ENCODE measurements at places on chromosomes 7 and 10.

DNA sequence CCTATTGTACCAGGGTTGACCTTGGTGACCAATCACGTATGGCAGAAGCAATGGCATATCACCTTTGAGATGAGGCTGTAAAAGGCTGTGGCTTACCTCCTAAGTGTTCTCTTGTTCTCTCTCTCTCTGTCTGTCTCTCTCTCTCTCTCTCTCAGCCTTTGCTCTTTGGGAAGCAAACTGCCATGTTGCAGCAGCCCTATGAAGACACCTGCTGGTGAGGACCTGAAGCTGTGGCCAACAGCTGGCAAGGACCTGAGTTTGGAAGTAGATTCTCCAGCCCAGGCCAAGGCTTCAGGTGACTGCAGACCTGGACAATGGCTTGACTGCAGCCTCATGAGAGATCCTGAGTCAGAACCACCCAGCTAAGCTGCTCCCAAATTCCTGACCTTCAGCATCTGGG, 161.4 kb downstream of the GPAM start:
- no peak for DNase-seq

DNA sequence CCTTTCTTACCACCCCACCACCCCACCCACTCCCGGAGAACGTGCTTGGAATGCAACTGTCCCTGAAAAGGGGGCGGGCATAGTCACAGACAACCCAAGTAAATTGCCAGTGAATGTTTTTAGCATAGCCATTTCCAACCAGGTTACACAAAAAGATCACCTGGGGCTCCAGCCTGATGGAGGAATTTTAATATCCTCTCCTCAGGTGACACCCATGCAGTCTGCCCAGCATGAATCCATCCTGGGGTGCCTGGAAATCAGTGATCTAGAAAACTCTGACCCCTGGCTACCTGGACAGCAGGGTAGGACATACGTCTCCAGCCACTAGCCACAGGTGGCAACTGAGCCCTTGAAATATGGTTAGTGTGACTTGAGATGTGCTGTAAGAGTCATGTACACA, 61.1 kb downstream of the SORBS1 start:
- no peak for DNase-seq

GRCh38 chr10:97332591-97333350, 1.8 kb downstream of the FRAT2 start:
- no peak for DNase-seq

DNA sequence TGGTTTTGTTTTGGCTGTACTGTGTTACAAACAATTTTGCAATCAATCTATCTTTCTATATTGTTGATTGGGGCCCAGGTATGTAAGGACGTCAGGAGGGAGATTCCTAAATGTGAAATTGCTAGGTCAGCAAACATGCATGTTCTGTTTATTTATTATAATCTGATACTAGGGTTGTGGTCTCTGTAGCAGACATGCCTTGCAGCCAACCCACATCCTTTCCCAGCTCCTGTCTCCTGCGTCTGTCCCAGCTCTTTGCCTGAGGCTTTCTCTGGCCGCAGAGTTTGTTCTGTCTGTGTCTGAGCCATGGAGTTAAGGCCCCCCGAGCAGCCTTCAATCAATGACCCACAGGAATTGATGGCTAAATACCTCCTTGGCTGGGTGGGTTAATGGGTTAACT, 124.0 kb upstream of the ZEB1 start:
- no peak for DNase-seq

DNA sequence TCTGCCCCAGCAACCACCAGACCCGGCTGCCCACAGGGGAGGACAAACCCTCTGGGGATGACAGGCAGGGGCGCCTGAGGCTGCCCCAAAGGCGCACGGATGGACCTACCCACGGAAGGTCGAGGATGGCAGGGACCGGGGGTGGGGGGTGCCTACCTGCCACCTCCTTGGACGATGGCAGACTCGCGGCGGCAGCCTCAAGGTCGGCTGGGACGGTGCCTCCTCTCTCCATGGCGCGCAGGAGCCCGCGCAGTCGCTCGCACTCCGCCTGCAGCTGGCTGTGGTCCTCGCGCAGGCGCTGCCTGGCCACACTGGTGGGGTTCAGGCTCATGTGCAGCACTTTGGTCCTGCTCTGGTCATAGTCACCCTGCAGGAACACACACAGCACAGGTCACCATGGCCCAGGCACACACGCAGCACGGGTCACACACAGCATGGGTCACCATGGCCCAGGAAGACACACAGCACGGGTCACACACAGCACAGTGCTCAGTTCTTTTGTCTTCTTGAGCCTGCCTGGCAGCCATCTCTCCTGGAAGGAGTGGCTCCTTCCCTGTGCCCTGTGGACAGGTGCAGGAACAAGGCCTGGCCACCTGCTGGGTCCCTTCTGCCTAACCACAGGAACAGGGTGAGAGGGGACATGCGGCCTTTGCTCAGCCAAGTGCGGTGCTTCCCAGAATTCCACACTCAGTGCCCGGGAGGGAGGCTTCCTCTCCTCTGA, 266.6 kb downstream of the ELFN1 start:
- no peak for DNase-seq
